HS-27A (cell line): ENCODE measurements at places on chromosomes 16 and 17.

GRCh38 chr17:72743037-72743467 is 349.4 kb downstream of the SLC39A11 start:
- no peak for DNase-seq

- DNase-seq = no peak
Measured at GRCh38 chr17:30347488-30347887, 13.6 kb upstream of the TMIGD1 start.

DNA sequence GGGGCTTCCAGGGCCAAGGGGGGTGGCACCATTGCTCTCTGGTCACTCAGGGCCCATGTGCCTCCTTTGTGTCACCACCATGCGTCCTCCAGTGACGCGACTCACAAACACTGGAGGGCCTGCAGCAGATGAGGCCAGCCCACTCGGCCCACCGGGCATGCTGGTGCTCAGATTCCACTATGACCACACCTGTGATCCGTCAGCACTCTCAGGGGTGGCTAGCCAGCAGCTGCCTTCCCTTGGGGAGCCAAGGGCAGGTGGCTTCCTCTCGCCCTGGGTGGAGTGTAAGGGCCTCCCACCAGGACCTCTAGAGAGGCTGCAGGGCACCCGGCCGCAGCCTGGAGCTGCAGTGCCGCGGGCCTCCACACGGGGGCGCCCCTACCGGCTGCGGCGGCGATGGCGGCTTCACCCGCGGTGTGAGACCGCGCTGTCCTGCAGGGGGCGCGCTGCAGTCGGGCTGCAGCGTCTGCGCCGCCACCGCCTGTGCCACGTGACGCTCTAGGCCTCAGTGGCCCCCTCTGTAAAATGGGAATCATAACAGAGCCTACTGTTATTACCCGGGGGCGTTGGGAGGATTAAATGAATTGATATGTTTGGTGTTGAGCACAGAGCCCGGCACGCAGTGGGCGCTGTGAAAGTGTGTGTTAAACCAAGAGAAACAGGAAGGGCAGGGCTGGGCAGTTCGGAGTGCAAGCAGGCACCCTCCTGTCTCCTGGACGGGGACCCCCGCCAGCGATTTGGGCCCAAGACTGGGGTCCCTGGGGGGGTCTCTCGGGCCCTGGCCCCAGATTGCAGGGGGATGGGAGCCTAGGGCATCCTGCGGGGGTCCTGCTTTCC is 192.4 kb upstream of the GSE1 start:
- no peak for DNase-seq

GRCh38 chr17:77210946-77211541 is 70.3 kb downstream of the SEC14L1 start:
- DNase-seq = no peak

GRCh38 chr17:83034525-83034924 is 44.9 kb upstream of the METRNL start:
- no peak for DNase-seq

DNA sequence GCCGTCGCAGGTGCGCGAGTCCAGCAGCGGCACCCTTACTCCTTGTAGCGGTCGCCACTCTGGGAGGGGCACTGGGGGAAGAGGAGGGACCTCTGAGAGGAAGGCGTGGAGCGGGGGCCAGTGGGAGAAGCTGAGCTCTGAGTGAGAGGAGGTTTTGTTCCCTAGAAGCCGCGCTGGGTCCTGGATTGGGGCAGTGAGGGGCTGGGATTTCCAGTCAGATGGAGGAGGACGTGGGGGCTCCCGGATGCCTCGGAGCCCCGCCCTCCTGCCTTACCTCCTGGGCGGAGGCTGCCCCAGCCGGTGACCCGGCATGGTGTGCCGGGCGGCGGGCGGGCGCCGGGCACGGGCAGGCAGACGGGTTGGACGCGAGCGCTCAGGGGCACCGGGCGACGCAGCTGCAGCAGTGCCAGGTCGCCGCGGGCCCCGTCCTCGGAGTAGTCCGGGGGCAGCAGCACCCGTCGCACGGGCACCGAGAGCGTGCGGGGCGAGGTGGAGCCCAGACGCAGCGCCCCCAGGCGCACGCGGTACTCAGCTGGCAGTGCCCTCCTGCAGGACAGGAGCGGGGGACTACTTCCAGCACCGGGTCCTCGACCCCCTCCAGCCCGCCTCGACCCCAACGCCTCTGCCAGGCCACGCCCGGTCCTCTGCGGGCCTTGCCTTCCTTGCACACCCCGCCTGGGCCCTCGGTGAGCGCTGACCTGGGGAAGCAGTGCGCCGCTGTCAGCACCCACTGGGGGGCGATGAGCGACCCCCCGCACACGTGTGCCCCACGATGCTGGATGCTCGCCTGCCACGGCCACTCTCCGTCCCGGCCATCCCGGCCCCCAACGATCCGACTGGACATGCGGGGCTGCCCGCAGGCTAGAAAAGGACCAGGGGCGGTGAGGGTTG is 2.0 kb downstream of the PRSS33 start:
- no peak for DNase-seq
